ENCODE measurements at places on chromosomes 16 and 17.

GRCh38 chr16:56849690-56850680, 15.0 kb upstream of the SLC12A3 start:
- DNase-seq = no peak

DNA sequence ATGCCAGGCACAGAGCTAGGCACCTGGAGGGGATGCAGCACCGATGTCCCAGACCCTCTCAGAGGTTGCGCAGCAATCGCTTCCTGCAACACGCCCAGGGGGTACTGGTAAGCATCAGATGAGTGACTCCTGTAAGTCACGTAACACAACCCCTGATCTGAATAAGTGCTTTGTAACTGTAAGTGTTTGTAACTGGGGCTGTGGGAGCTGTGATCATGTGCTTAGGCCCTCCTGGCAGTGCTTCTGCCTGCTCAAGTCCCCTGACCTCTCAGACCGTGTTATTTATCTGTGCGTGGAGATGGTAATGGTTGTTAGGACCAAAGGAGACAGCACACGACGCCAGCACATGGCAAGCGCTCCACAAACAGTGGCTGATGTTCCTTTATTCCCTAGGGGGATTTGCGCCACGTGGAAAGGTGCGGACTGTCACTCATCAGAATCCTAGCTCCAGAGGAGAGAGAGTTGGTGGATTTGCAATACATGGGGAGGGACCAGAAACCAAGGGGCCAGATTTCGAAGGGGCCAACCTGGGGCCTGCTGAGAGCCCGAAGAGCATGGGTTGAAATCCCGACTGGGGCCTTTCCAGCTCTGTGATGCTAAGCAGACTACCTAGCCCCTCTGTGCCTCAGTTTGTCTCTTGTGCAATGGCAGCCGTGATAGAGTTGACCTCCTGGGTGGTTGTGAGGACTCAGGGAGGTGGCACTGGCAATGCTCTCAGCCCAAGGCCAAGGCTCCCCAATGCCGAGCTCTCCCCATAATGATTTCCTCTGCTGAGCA, 151.8 kb downstream of the IRF8 start:
- no peak for DNase-seq

GRCh38 chr17:62866471-62866870, 58.4 kb upstream of the MARCHF10 start:
- no peak for DNase-seq

GRCh38 chr16:4882633-4883285, 35.5 kb downstream of the UBN1 start:
- DNase-seq = peak; percentile 98

- DNase-seq = peak; percentile 12
Measured at GRCh38 chr16:28317040-28317880, 24.9 kb downstream of the SBK1 start.

GRCh38 chr16:82699260-82699659, 72.5 kb downstream of the CDH13 start:
- DNase-seq = no peak

DNA sequence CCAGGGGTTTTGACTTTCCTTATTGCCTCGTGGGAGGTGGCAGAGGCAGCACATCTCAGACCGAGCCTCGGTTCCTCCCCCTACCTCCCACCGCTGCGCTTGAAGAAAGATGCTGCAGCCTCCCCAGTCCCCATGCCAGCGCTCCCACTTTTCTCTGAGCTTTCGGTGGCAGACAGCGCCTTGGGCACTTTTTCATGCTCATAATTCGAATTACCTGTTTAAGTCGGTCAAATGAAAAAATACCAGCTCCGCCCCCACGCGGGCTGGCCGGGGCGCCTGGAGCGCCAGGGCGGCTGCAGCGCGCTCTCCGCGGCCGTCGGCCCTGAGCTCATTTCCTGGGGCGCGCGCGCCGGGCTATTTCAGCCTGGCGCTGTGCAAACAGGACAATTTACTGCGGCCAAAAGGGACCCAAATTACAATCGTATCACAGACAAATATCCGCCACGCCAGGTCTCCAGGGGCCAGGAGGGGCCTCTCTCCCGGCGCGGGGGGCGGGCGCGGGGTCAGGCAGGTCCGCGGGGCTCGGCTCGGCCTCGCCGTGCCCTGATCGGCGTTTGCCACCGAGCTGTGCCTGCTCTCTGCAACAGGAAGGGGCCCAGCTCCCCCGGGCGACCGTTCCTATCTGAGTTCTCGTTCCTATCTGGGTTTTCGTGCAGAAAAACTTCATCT, 45.0 kb downstream of the SOST start:
- no peak for DNase-seq

GRCh38 chr16:8589900-8590688, at the start of gene TMEM114:
TMEM114 (minus strand) TSS chr16:8590511; CDS start chr16:8589838, 673 bp downstream.
- DNase-seq = no peak

GRCh38 chr16:68665501-68665900, 20.4 kb downstream of the CDH3 start:
- no peak for DNase-seq

DNA sequence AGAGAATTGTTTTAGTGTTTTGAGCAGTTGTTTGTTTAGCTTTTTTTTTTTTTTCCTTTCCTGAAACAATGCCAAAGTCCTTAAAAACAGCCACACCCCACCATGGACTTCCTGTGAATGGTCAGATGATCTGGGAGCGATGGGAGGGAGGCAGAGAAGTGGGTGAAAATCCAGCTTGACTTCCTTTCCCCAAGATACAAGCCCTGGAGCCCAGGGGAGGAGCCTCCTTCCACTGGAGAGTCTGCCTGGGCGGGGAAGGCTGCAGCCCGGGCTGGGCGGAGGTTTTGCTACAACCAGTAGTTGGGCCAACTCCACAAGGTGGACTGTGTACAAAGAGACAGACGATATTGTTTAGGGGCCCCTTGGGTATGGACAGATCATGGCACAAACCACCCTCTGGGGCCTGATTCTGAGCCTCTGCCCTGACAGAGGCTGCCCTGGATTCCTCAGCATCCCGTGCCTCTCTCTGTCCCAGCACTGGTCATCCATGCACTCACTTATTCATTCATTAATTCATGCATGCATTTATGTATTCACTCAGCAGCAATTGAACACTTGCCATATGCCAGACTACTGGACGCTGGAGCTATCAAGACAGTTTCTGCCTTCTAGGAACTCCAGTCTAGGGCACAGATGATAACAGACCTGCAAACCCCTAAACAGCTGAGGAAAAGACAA, 29.8 kb downstream of the WSB1 start:
- DNase-seq = peak; percentile 79

- no peak for DNase-seq
Measured at GRCh38 chr17:81987161-81987770, 9.8 kb downstream of the ASPSCR1 start.

GRCh38 chr17:66437476-66438026, 135.1 kb downstream of the PRKCA start:
- no peak for DNase-seq

DNA sequence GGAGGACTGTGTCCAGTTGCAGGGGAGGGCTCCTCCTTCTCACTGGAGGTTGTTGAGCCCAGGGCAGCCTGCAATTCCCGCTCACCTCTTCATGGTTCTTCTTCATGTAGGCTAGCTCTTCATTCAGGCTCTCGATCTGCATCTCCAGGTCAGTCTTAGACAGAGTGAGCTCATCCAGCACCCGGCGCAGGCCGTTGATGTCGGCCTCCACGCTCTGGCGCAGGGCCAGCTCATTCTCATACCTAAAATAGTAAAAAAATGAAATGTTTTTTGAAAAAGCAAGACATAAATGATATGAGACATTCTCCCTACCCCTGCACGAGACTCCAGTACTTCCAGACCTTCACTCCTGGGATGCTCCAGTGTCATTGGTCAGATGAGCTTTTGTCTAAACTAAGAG, 2.2 kb downstream of the KRT13 start:
- no peak for DNase-seq

DNA sequence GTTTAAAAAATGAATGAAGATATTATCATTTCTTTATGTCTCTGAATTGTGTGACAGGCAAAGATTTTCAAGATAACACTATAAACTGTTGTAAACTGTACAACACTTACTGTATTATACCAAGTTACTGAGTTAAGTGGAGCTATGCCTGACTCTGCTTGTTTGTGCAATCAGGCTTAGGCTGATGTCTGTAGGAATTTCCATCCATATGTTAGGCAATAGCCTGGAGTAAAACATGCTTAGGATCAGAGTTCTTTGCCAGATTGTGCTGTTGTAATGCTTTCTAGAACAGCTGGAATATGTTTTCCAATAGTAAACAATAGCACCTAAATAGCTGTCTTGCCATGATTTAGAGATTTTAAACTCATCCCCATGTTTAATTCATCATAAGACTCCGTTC, 1496.7 kb downstream of the CDH11 start:
- DNase-seq = no peak

GRCh38 chr16:75208242-75208825, 1.4 kb upstream of the CTRB2 start:
- DNase-seq = no peak

DNA sequence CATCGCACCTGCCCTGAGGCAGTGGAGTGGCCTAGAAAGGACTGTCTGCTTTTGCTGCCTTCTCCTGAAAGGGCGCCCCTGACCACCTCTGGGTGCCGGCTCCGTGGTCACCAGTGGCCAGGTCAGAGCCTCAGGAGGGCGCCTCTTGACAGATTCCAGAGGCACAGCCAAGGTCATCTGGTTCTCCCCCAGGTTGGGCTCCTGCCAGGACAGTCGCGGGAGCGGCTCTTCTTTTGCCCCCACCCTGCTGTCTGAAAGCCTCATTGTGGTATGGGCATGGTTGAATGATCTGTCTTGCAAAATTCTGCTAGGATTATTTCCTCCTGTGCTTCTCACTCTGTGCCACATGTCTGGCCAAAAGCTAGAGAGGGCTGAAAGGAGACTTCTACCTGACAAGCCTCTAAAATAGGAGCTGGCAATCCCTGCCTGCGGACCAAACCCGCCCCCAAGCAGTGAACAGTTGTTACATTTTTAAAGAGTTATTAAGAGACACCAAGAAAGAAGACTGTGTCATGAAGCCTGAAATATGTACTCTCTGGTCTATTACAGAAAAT, 82.8 kb downstream of the SNX29 start:
- DNase-seq = no peak

DNA sequence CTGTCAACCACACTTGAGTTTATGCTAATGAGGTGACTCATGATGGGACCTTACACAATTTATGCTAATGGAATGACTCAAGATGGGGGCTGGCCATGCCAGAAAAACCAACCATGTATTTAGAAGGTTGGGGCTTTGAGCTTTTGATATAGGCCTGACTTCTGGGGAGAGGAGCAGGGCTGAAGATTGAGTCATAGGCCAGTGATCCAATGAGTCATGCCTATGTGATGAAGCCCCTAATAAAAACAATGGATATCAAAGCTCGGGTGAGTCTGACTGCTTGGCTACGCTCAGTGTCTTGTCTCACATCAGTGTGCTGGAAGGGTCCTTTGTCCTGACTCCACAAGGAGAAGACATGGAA, 7.3 kb downstream of the MFSD6L start:
- peak; percentile 23 for DNase-seq

DNA sequence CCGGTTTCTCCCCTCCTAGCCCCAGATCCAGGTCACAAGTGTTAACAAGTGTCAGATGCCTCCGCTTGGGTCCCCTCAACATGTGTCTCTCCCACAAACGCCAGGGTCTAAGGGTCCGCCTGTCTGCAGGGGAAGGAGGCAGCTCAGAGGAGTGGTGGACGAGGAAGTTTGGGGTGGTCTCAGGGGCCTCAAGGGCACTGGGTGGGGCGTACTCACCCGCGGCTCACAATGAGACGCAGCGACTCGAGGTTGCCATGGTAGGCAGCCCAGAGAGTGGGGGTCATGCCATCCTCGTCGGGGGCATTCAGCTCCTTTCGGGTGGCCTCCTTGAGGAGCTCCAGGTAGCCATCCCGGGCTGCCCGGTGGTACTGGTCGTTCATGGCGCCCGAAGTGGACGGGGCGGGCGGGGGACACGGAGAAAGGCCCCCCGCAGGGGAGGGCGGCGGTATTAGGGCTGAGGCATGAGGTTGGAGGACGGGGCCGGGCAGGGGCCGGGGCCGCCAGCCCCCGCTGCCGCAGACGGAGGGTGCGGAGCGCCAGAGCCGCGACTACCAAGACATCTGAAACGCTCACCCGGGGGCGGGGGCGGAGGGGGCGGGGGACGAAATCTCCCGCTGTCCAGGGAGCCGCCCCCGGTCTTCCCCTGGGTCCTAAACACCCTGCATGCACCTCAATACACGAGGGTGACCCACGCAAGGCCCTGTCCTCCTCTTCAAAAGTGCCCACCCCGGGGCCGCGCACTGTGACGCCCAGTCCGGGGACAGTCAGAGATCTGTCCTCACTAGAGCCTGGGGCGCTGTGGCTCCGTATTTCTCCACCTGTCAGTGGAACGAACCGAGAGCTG, at the start of gene USH1G:
USH1G (minus strand) TSS at position 562 of the 844 bp plus-strand sequence; CDS start at position 380, 182 bp downstream.
- no peak for DNase-seq

DNA sequence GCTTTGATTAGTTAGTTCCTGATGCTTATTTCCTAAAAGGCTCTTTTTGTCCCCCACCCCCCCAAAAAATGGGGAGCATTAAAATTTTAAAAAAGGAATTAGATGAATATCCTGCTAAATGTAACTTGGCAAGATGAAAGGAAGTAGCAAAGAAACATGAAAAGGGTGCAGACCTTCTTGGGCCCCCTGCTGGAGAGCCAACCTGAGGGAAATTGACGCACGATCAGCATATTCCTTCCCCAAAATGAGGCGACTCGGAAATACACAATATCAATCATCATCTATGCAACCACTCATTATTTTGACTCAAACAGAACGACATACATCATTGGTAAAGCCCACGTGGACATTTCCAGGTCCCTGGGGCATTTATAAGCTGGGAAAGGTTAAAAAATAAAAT, 59.7 kb downstream of the GRIN2A start:
- DNase-seq = no peak

GRCh38 chr16:56993204-56993603, 3.8 kb downstream of the NLRC5 start:
- DNase-seq = no peak

GRCh38 chr17:27332047-27332393, 38.1 kb downstream of the WSB1 start:
- no peak for DNase-seq

GRCh38 chr17:12737740-12738469, 51.4 kb upstream of the ARHGAP44 start:
- DNase-seq = peak; percentile 37

DNA sequence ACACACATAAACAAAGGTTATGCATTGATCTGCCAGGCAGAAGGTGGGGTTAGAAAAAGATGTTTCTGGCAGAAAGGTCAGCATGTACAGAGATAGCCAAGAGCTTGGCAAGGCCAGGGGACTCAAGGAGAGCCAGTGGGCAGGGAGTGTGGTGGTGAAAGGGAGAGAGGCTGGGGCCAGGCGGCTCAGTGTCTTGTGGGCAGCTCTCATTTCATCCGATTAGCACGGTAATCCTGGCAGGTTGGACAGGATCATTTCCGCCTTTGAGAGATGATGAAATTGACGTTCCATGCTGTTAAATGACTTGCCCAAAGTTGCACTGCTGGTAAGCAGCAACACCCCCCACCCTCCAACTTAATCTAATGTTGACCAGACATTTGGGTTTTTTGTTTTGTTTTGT, 3.6 kb downstream of the CHD9 start:
- DNase-seq = no peak

GRCh38 chr17:50871898-50872297, 5.7 kb upstream of the TOB1 start:
- DNase-seq = no peak

- peak; percentile 77 for DNase-seq
Measured at GRCh38 chr17:27559506-27560481, 71.2 kb upstream of the LGALS9 start.

- no peak for DNase-seq
Measured at GRCh38 chr17:28910534-28910933, 7.7 kb upstream of the DHRS13 start.

GRCh38 chr17:16980813-16981731, 9.2 kb upstream of the TNFRSF13B start:
- DNase-seq = no peak

Measured in NCI-H226 (cell line).